NCI-H1092 (cell line): ENCODE measurements at places on chromosomes 5 and 9.
A peak's percentile ranks its signal among the peaks of the same experiment; 100 is the strongest.

DNA sequence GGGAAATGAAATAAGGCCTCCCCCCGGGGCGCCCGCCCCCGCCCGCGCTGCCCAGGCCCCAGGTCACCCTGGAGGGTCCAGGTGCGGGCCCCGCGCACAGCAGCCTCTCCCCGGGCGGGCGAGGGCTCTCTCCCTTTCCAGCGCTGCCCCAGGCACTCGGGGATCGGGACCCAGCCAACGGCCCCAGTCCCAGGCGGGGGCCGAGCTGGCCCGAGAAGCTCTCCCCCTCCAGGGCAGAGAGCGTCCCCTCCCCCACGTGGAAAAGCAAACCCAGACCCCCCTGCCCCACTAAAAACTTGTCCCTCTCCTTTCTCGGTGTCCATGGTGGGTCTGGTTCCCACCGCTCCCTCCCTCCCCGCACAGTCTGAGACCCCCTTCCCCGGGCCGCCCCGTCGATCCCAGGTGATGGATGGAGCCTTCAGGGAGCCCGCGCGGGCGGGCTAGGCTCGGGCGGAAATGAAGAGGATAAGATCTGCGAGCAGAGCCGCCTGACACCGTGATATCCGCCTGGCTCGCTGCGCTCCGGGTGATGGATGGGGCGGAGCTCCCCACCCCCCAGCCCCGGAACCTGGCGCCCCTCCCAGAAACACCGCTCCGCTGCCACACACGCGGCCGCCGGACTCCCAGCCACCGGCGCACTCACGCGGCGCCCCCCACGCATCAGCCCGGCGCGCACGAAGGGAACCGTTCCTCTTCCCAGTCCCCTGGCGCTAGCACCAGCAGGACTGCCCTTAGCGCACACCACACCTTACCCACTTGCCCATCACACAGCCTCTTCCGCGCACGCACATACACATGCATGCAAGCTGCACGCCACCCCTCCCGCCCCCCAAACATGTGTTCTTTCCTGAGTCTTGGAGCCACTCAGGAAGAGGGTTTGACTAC, 81.7 kb upstream of the ZBTB43 start:
- DNase-seq, result no peak

GRCh38 chr9:12874395-12874794, 99.6 kb downstream of the LURAP1L start:
- no peak for DNase-seq

GRCh38 chr9:79390781-79391770, 180.7 kb upstream of the TLE4 start:
- DNase-seq, result no peak

- DNase-seq, result no peak
These were observed 19.8 kb upstream of the INPP5E start for GRCh38 chr9:136459425-136459824.

DNA sequence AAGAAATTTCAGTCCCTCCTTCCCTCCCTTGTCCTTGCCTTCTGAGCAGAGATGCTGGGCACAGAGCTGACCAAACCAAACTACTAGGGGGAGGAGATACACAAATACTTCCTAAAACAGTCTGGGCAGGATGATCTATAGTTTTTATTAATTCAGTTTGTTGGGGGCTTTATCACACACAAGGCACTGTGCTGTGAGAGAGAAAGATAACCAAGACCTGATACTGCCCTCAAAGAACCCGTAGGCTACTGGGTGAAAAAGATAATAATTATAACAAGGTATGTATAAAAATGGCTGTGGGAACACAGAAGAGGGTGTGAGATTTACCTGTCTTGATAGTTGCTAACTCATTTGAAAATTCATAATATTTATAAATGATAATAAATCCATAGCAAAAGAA, 354.7 kb downstream of the NDUFS4 start:
- no peak for DNase-seq

- DNase-seq, result no peak
These were observed 217.2 kb upstream of the WWC1 start for GRCh38 chr5:168073991-168074800.

- DNase-seq, result peak; percentile 12
These were observed 159.4 kb downstream of the MYO10 start for GRCh38 chr5:16776611-16777251.

- no peak for DNase-seq
These were observed 2.0 kb downstream of the IER5L start for GRCh38 chr9:129175825-129176633.

DNA sequence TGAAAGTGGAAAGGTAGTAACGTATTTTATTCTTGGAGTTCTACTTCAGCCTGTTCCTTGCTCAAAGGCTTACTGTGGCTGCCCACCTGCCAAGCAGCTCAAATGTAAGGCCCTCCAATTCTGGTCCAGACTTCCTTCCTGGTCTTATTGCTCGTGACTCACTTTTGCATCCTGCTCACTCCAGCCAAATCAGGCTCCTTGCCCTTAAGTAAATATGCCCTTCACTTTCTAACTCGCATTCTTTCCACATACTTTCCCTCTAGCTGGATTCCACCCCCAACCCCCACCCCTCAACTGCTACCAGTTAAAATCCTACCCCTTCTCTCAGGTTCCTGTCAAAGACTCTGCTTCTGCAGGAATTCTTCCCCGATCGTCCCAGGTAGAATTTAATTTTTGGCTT, 96.6 kb downstream of the GALNT10 start:
- DNase-seq, result no peak

GRCh38 chr9:128422783-128423150, 2.1 kb downstream of the CERCAM start:
- no peak for DNase-seq

DNA sequence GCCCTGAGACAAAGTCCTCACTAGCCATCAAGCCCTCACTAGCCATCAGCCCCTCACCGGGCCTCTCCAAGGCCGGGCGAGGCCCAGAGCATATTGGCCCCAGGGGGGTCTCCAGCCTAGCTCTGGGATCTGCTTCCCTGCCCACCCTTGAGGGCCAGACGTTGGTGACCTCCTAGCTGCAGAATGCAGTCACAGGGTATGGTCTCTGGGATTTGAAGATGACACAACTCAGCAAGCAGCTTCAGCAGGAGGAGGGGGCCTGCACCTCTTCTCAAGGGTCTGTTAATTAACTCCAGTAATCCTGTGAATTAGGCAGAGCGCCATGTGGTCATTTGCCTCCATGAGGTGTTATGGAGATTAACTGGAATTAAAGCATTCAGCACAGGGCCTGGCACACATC, 116.9 kb upstream of the SPOCK1 start:
- no peak for DNase-seq

- DNase-seq, result no peak
These were observed 7.3 kb upstream of the SLC25A48 start for GRCh38 chr5:135826994-135827671.

GRCh38 chr5:174793684-174794328, 69.4 kb downstream of the MSX2 start:
- DNase-seq, result no peak

- DNase-seq, result no peak
These were observed 44.6 kb upstream of the SHOC1 start for GRCh38 chr9:111839387-111839786.

DNA sequence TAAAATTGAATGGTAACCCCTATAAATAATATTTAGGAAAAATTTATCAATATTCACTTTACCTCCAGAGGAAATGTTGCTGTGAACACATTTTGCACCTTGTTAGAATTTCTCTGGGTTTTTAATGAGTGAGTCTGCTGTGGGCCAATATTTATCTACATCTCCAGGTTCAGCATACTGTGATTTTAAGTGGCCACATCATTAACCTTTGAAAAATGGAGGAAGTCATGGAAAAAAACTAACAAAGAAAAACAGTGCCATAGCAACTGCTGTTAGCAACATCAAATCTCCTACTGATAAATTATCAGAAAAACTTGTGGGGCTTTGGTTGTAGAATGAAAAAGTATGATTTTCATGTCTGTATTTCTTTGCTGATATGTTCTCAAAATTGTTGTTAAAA, 55.0 kb downstream of the CD180 start:
- no peak for DNase-seq

GRCh38 chr5:86997516-86997915, 270.2 kb upstream of the RASA1 start:
- no peak for DNase-seq

DNA sequence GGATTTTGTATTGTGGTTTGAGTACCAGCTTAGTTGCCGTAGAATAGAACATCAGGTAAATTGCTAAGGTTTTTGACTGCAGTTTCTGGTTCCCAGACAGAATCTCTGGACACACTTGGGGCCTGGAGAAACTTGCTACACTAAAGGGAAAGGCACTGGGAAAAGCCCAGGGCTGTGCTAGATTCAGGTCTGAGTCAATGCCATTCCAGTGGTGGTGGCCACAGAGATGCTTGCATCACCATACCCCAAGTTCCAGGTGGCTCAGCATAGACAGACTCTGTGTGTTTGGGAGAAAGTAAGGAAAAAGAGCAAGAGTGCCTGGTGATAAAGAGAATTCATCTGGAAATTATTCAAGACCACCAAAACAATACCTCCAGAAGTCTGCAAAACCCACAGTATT, 120.6 kb downstream of the HMHB1 start:
- DNase-seq, result no peak

GRCh38 chr5:177545487-177546257, 8.7 kb downstream of the FAM193B start:
- DNase-seq, result no peak

DNA sequence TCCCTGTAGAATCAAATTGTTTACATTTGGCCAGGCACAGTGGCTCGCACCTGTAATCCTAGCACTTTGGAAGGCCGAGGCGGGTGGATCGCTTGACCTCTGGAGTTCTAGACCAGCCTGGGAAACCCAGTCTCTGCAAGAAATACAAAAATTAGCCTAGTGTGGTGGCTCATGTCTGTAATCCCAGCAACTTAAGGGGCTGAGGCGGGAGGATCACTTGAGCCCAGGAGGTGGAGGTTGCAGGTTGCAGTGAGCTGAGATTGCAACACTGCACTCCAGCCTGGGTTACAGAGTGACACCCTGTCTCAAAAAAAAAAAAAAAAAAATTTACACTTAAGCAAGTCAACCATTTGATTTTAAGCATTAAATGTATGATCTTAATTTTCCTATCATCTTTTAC, 17.5 kb upstream of the IQGAP2 start:
- no peak for DNase-seq

DNA sequence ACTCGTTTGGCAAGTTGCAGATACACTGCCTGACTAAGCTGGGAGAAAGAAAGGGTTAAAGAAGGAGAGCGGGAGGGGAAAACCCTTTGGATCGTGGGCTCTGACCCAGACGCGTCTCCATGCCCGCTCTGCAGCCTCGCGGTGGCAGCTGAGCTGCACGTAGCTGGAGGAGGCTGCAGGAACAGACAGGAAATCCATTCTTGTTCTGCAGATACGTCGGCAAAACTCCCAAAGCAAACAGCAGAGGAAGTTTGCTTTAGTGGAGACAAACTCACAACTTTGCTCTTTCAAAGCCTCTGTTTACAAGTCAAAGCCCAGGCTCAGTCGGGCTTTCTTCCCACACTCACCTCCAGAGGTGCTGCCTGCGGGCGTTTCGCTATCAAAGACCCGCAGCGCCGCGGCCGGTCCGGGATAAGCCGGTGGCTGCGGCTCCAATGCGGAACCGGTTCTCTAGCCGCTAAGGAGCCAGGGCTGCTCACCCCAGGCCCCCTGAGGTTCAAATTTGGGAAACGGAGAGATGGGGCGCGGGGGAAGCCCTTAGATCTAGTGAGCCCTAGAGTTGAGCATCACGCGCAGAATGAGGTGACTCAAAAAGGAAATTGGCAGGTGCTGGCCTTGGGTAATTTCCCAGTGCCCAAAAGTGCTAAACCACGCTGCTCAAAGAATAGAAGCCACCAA, 60.7 kb downstream of the MAT2B start:
- DNase-seq, result no peak

- no peak for DNase-seq
These were observed 204.4 kb downstream of the GLIS3 start for GRCh38 chr9:4095484-4095883.

DNA sequence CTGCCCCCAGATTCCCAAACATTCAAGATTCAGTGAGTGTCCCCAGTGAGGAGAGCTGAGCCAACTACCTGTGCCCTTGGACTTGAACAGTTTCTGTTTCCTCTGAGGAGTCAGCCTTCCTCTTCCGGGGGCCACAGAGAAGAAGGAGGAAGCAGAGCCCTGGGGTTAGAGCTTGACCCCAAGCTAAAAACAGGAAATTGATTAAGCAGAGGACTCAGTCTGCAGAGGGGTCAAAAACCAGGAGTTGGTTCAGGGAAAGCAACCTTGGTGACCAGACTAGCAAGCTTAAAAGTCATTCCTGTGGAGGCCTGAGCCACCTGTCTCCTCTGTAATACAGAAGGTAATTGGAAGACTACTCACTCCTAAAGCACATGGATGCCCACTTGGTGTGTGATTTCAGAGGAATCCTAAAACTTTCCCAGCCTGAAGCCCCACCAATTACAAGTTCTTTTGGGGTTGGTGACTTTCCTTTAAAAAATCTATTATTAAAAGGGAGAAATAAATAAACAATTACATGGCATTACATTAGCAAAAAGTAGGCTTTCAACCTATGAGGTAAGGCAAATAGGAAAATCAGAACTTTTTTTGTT, 64.2 kb upstream of the SELENOP start:
- DNase-seq, result no peak

DNA sequence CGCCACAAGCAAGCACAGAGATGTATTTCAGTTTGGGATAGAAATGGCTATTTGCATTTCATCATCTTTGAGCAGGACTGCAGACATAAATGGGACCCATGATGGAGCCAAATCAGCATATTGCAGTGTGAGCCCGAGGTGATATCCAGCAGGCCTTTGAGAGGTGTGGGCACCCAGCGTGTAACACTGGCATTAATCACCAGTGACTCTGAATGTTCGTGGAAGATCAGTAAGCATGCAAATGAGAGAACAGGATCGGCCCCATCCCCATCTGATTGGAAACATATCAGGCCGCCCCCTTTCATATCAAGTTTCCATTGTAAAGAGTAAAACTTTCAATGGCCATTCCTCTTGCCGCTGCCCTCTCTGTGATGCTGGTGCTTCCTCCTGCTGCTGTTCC, 84.0 kb downstream of the GTF3C4 start:
- DNase-seq, result no peak

- DNase-seq, result no peak
These were observed 409.2 kb downstream of the HTR1A start for GRCh38 chr5:63553073-63553472.

DNA sequence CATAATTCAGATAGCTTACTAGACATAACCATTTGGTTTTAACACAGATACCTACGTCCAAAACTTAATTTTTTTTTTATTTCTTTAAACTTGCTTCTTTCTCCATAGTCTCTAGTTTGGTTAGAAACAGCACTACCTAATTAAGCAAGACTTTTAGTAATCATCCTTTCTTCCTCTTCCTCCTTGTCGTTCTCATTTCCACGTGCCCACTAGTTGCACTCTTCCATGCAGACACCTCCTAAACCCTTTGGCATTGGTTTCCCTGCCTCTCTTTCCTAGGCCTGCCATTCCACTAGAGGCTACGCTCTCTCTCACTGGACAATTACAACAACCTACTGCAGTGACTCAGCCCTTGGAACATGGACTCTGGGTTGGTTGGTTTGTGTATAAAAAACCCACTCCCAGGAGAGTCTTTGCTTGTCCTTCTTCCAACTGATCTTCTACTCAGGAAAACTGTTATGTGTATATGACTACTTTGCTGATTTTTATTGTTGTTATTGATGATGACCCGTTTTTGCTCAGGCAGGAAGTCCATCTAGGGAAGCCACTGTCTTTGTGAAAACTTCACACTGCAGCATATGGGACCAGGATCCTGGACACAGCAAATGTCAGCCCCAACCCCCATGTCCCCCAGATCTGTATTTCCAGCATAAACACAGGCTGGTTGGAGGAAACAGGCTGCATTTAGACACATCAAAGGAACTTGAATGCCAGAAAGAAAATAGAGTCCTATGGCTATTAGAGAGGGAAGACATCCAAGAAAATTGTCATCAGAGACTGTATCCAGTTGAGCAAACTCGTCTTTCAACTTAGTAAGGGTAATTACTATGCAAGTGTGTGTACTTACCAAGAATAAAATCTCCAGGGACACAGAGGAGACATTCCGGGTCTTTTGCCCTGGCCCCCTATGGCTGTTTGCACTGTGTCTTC, 503.2 kb downstream of the GADD45G start:
- DNase-seq, result no peak
